ENCODE measurements at places on chromosomes 4 and X.

- peak; percentile 68 for DNase-seq
Measured at GRCh38 chrX:56978172-56978571, 17.2 kb downstream of the SPIN3 start.

- DNase-seq: peak; percentile 69
Measured at GRCh38 chr4:79907001-79907400, 166.0 kb downstream of the ANTXR2 start.

DNA sequence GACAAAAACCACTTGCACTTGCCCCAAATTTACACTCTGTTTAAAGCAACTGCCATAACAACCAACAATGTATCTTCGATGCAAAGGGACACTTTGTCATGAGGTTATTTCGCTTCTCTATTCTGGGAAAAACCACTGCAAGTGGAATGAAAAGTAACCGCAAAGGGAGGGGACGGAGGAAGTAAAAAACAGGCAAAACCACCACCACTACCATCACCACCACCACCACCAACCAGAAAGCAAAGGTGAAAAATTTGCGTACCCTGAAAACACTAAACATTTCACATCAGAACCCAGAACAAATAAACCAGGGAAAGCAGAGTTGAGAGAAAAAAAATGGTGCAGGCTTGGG lies 1.2 kb upstream of the N4BP2 start:
- DNase-seq: peak; percentile 94

DNA sequence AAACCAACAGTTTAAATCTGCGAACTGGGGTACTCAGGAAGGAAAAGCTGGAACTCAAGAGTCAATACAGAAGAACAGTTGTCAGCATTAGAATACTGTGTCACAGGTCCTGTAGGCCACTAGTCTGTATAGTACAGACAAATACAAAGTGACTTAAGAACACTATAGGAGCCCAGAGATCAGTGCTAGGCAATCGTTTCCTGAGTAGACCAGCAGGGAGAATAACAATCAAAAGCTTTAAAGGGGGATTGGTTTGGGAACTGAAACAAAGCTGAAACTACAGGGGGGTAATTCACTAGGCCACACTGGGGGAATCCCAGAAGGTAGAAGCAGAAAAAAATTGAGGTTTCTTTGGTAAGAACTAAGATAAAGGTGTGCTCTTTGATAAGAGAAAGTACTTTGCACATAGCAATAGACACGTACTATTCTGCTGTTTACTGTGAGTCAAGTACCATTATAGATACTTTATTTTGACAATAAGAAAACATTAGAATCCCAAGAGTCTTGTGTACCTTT lies 339.7 kb downstream of the PCDH19 start:
- DNase-seq: no peak

- DNase-seq: no peak
Measured at GRCh38 chrX:1807301-1807731, 192.5 kb downstream of the ASMT start.

- no peak for DNase-seq
Measured at GRCh38 chr4:178784491-178784890, 1342.3 kb upstream of the AGA start.

DNA sequence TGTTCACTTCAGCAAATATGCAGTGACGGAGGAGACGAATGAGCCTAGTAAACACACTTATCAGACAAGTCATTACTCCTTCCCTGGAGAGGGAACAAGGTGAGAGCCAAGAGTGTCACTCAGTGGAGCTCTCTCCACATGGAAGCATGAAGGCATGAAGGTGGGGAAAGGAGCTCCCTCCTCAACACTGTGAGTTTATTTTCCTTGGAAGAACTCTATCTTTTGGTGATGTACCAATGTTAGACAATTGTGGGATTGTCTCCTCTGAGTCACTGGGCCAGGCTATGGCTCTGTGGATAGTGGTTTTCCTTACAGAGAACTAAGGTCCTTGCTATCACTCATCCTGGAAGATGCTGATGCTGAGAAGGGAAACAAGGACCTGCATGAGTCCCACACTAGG lies 200.2 kb downstream of the CPEB2 start:
- no peak for DNase-seq

GRCh38 chrX:122565952-122566351 lies 618.1 kb upstream of the GRIA3 start:
- no peak for DNase-seq

DNA sequence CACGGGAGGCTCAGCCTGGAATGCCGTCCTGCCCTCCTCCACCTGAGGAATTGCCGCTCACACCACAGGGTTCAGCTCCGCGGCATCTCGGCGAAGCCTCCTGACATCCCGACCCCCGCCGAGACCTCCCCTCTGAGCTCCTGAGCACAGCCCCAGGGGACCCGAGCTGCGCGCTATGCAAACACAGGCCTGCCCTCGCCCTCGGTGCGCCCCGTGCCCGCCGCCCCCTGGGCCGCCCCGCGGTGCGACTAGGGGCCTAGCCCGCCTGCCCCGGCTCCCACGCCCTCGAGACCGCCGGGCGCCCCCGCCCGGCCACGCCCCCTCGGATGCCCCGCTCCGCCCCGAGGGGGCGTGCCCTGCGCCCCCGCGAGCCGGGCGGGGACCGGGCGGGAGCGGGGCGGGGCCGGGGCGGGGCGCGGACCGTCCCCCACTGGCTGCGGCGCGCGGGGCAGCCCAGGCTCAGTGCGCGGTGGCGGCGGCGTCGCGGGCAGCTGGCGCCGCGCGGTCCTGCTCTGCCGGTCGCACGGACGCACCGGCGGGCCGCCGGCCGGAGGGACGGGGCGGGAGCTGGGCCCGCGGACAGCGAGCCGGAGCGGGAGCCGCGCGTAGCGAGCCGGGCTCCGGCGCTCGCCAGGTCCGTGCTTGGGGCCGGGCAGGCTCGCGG lies at the start of gene FGFR3:
Gene FGFR3 (plus strand): TSS at position 462 of the 664 bp plus-strand sequence. CDS start 642 bp downstream, outside the sequence.
- peak; percentile 74 for DNase-seq

DNA sequence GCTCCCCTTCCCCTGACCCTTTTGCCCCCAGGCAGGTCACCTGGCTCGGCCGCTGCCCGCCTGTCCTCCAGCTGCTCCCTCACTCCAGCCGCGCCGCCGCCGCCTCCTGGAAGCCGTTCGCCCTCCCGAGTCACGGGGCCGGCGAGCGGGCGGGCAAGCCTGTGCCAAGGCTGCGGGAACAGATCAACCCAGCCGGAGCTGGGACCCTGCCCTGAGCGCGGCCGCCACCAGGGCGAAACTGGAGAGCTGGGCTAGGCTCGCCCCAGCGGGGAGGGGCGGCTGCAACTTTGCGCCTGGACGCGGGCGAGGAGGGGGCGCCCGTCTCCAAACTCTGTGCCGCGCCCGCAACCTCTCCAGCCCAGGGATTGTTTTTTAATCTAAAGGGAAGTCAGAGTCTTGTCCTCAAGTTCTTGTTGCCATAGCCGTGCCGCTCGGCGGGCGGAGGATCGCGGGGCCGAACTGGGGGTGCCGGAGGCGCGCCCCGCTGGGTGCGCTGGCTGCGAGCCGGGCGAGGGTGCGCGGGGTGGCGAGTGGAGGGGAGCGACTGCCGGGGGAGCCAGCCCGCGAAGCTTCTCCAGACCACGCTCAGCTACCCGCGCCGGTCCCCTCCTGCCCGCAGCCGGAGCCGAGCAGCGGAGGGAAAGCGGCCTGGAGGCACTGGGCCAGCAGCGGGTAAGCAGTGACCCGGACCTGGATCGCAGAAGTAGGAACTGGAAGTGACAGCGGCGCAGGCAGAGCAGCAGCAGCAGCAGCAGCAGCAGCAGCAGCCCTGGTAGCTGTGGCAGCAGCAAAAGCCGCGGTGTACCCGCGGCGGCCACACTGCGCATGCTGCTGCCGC lies 13.4 kb downstream of the ARHGEF6 start:
- peak; percentile 86 for DNase-seq

GRCh38 chr4:8788174-8788573 lies 83.5 kb downstream of the HMX1 start:
- no peak for DNase-seq

GRCh38 chr4:7771541-7772507 lies 167.8 kb downstream of the AFAP1 start:
- no peak for DNase-seq

- DNase-seq: no peak
Measured at GRCh38 chr4:175657571-175657970, 154.5 kb downstream of the GPM6A start.

- DNase-seq: no peak
Measured at GRCh38 chrX:124395145-124395880, 49.0 kb downstream of the SH2D1A start.

- DNase-seq: peak; percentile 71
Measured at GRCh38 chr4:15794905-15795304, 16.8 kb downstream of the CD38 start.

- DNase-seq: no peak
Measured at GRCh38 chrX:31092970-31093638, 21.3 kb upstream of the FTHL17 start.

GRCh38 chr4:56786955-56787354 lies 34.5 kb downstream of the SPINK2 start:
- no peak for DNase-seq

DNA sequence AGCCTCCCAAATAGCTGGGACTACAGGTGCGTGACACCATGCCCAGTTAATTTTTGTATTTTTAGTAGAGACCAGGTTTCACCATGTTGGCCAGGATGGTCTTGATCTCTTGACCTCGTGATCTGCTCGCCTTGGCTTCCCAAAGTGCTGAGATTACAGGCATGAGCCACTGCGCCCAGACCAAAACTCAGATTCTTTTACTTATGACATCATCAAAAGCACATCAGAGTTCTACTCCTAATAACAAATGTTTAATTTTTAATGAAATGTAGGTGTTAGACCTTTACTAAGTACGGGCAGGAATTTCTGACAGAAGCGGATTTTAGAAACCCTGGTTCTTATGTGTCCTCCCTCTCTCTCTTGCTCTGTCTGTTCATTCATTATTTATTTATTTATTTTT lies 38.5 kb upstream of the ERVMER34-1 start:
- no peak for DNase-seq

GRCh38 chrX:21479695-21480270 lies 105.6 kb downstream of the CNKSR2 start:
- DNase-seq: peak; percentile 76

- DNase-seq: no peak
Measured at GRCh38 chrX:17520016-17520615, 145.1 kb downstream of the NHS start.

GRCh38 chr4:71322425-71322824 lies 16.4 kb upstream of the SLC4A4 start:
- DNase-seq: no peak

GRCh38 chrX:109719264-109719663 lies 13.8 kb downstream of the ACSL4 start:
- no peak for DNase-seq

- DNase-seq: peak; percentile 95
Measured at GRCh38 chr4:6916587-6917460, 7.2 kb downstream of the TBC1D14 start.

DNA sequence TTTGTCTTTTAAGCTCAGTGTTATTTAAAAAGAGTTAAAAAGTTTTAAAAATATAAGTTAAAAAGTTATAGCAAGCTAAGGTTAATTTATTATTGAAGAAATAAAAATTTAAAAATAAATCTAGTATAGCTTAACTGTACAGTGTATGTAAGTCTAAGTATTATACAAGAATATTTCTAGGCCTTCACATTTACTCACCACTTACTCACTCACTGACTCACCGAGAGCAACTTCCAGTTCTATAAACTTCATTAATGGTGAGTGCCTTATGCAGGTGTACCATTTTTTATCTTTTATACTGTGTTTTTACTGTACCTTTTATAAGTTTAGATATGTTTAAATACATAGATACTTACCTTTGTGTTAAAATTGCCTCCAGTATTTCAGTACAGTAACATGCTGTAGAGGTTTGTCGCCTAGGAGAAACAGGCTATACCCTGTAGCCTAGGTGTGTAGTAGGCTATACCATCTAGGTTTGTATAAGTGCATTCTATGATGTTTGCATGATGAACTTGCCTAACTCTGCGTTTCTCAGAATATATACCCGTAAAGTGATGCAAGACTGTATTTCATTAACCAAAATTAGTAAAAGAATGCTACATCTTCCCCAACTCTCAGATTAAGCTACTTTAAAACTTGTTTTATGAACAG lies 202.9 kb downstream of the CFAP299 start:
- no peak for DNase-seq

GRCh38 chr4:85509882-85510631 lies 35.1 kb downstream of the ARHGAP24 start:
- no peak for DNase-seq

GRCh38 chrX:108426262-108426661 lies 12.0 kb downstream of the COL4A6 start:
- no peak for DNase-seq

DNA sequence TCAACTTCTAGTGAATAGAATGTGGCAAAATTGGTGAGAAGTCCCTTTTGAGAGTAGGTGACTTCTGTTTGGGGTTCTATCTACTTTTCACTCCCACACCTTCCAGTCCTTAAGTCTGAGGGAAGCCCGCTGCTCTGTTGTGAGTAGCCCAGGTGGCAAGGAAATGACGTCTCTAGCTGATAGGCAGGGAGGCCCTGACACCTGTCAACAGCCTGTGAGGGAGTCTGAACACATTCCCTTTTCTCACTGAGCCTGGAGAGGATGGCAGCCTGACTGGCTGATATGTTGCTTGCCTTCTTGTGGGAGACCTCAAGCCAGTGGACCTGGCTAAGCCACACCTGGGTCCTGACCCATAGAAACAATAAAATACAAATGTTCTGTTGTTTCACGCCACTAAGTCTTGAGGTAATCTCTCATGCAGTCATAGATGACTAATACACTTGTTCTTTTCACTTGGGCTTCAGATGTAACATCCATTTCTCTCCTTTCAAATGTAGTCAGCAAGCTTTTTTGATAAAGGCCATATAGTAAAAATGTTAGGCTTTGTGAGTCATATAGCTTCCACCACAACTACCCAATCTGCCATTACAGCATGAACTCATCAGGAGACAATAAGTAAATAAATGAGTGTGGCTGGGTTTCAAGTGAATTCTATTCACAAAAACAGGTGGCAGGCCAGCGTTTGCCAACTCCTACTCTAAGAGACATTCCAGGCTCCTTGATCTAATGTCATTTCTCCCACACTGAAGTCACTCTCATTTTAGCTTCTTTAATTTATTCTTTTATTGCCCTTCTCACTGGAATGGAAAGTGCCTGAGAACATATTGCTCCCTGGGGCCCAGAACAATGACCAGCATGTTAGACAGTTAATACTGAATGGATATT lies 265.1 kb upstream of the MAD2L1 start:
- DNase-seq: no peak

- peak; percentile 66 for DNase-seq
Measured at GRCh38 chrX:153875391-153876111, 10.4 kb downstream of the L1CAM start.
